Activated CD8-positive, alpha-beta memory T cell treated with anti-CD3 and anti-CD28 coated beads for 48 hours (primary cell): ENCODE measurements at places on chromosomes 2 and 18.

DNA sequence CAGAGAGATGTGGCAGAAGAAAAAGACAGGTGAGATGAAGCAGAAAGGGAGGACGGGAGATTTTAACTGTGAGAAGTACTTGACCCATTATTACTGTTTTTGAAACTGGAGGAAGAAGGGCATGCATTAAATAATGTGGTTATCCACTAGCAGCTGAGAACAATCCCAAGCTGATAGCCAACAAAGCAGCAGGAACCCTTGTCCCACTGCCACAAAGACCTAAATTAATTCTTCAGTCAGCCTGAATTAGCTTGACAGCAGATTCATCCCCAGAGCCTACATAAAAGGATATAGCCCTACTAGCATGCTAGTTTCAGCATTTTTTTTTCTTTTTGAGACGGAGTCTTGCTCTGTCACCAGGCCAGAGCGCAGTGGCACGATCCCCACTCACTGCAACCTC lies 19.5 kb upstream of the REG3A start:
- DNase-seq: no peak

- no peak for DNase-seq
Observed at GRCh38 chr2:201664334-201664733, 21.0 kb upstream of the TMEM237 start.

- DNase-seq: no peak
Observed at GRCh38 chr2:63663013-63663864, 74.5 kb downstream of the MDH1 start.

DNA sequence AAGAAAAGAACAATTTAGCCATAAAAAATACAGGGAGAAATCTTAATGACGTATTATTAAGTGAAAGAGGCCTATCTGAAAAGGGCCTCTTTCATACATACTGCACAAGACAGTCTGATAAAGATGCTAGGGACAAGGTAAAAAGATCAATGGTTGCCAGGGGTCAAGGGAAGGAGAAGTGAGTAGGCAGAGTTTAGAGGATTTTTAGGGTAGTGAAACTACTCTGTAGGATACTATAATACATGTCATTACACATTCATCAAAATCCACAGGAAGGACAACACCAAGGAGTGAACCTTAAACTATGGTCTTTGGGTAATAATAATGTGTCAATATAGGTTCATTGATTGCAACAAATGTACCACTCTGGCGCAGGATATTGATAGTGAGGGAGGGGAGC lies 289.3 kb downstream of the FSIP2 start:
- DNase-seq: no peak

GRCh38 chr2:154620471-154620870 lies 78.0 kb upstream of the KCNJ3 start:
- no peak for DNase-seq

GRCh38 chr2:156538083-156538504 lies 101.9 kb downstream of the GPD2 start:
- no peak for DNase-seq

DNA sequence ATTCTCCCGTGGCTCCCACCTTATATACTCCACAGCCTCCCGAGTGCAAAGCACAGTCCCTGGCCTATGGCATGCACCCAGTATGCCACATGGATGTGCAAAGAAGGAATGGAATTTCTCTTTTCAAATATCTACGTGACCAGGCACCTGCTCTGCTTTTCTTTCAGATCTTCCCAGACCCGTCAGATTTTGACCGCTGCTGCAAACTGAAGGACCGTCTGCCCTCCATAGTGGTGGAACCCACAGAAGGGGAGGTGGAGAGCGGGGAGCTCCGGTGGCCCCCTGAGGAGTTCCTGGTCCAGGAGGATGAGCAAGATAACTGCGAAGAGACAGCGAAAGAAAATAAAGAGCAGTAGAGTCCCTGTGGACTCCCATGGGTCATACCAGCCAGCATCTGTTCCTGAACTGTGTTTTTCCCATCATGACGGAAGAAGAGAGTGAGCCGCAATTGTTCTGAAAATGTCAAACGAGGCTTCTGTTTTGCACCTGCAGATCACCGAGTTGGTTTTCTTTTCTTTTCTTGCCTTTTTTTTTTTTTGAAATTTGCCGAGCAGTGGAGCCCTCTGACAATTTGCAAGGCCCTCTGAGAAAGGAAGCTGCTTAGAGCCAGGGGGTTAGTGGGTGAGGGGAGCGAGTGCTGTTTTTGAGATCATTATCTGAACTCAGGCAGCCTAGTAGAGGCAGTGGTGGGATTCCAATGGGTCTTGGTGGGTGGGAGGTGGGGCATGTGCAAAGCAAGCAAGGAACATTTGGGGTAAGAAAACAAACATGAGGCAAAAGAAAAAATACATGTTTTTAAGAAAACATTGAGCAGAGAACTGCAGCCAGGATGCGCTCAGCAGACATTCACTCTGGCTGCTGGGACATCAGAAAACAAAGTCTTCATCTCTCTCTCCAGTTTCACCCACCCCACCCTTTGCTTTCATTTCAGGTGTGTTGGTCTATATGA lies 26.2 kb downstream of the LBH start:
- no peak for DNase-seq

DNA sequence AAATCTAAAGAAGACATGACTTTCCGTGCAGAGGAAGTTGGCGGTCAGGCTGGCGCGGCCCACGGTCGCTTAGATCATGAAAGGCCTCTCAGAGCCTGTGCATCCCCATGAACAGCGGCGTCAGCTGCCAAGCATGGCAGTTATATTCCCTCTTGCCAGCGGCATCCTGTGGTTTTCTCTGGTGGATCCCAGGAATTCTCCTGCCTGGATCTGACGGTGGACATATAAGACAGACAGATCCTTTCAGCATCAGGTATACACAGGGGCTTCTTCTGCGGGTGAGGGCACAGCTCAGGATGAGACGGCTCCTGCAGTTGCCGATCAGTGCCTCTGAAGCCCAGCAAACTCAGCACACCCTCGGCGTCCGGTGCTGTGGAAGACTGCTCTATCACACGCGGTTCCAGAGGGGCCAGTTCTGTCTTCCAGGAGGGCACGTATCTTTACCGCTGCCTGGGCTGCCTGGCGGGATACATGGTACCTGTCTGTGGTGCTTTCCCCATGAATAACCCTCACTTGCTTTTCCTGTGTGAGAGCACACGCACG lies 157.8 kb downstream of the LDLRAD4 start:
- DNase-seq: no peak

DNA sequence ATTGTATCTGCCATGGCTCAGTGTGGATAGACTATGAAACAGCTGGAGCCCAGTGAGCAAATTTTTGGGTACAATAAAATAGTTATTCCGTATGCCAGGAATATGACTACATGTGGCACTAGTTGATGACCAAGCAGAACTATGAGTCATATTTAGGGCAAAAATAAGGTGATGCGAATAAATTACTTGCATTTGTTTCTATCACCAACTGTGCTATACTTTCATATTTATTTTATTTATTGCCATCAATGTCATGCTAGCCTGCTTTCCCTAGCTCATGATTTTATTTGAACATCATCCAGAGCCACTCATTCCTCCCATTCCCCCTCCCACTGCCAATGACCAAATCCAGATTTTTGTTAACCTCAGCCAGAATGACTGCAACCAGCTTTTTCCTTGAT lies 13.3 kb upstream of the FAP start:
- no peak for DNase-seq

DNA sequence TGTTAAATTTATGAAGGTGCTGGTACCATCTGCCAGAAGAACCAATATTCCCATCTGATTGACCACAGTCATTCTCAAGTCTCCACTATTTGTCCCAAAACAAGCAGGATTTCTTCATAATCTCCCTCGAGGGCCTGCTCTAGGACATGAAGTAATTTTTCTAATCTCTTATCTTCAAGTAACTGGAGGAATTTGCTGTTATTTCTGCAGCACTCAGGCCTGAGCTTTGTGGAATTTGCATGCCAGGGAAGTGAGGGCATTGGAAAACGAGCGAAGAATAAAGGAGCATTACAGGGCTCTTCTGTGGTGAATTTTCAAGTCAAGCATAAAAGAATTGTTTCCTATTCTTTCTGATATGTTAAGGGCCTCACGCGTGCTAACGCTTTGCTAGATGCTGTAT lies 161.2 kb upstream of the EPAS1 start:
- DNase-seq: no peak

DNA sequence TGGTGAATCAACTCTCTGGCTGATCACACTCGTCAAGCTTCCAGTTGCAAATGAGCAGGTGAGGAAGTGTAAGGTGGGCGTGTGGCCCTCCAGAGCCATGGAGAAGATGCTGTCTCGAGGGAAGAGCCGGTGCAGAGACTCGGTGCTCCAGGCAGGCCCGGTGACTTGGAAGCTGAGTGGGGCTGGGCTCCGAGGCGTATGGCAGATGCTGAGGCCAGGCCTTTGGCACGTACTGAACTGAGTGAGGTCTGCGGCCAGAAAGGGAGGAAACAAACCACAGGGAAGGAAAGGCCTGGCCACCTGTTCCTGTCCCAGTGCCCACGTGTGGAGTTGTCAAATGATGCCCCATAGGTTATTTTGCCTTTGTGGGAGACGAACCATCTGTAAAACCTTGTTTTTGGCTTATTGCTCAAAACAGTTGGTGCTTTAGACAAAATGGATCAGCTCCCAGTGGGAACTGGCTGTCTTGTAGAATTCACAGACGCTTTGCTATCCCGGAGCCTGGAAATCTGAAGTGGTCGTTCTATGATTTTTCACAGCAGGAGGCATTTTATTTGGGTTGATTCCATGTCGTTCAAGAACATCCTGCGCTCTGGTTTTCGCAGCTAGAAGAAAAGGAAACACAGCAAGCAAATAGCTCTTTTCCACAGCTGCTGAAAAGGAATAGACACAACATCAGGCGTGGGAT lies 117.5 kb upstream of the TMEM18 start:
- no peak for DNase-seq

- no peak for DNase-seq
Observed at GRCh38 chr2:72933646-72934151, 16.4 kb downstream of the EMX1 start.

- DNase-seq: no peak
Observed at GRCh38 chr2:144472911-144473310, 47.0 kb downstream of the ZEB2 start.

GRCh38 chr2:196719110-196719872 lies 79.8 kb downstream of the CCDC150 start:
- DNase-seq: no peak

DNA sequence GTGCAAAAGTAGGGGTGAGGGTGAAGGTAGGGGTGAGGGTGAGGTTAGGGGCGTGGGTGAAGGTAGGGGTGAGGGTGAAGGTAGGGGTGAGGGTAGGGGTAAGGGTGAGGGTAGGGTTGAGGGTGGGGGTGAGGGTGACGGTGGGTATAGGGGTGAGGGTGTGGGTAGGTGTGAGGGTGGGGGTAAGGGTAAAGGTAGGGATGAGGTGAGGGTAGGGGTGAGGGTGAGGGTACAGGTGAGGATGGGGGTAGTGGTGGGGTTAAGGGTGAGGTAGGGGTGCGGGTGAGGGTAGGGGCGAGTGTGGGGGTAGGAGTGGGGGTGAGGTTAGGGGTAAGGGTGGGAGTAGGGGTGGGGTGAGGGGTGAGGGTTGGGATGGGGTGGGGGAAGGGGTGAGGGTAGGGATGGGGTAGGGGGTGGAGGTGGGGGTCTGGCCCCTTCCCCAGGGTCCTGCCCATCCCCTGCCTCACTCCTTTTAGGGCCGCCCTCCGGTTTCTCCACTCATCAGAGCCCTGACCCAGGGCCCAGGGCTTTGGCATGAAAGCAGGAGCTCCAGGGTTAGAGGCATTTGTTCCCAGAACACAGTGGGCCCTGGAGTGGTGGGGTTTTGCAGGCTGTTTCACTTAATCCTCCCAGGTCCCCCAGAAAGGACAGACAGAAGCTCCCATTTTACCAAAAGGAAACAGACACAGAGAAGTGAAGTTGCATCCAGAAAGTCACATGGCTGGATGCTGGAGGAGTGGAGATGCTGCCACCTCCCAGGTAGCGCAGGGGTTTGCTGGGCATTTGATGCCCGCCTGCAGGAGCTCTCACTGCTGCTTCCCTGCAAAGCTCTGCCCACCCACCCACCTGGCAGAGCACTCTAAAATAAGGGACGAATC lies 26.9 kb downstream of the SNORC start:
- no peak for DNase-seq
